ENCODE measurements at places on chromosomes 6 and 20.
A peak's percentile ranks its signal among the peaks of the same experiment; 100 is the strongest.

DNA sequence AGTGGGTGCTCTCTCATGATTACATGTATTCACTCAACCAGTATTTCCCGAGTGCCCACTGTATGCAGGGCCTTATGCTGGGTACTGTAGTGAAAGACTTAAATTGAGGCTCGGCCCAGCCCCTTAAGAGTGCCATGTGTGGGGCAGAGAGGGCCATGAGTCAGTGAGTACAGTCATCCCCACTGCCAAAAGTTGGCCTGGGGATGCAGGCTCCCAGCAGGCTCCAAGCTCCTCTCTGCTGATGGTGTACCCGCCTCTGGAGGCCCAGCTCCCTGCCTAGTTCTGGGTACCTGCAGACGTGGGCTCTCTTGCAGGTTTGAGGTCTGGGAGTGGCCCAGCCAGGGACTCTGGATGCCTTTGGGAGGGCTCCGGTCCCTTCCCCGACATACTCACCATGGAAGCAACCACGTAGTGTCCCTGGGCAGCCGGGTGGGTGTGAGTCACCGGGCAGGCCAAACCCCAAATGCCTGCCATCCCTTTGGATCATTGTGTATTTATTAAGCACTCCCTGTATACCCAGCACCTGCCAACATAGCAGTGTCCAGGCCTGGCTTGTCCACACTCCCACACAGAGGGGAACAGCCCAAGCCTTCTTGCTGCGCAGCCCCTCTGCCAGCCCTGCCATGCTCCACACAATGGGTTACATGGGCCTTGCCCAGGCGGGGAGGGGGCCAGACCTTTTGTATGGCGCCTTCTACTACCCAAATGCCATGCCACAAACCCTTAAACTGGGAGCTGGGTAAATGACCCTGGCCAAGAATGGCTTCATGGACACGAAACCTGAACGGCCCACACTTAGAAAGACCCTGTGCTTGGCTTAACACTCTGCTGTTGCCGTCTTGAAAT is 153.6 kb downstream of the VEGFA start:
- no peak for DNase-seq

DNA sequence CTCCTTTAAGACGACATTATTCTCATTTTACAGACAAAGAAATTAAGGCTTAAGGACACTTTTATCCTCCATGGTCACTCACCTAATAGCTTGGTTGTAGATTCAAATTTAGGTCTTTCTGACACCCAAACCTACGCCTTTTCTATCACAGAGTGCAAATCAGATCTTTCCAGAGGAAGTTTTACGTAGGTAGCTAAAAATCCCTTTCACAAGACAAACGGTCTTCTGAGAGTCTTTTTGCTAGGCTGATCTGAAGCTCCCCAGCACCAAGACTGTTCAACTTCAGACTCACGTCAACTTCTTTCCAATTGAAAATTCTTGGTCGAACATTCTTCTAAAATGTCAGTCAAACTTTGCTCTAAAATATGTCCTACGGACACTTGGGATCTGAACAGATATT is 46.5 kb downstream of the BLOC1S5 start:
- no peak for DNase-seq

GRCh38 chr20:50186151-50186885 is 4.3 kb upstream of the CEBPB start:
- peak; percentile 84 for DNase-seq

GRCh38 chr20:61331543-61331942 is 79.5 kb downstream of the CDH4 start:
- no peak for DNase-seq

GRCh38 chr6:40504274-40504673 is 82.9 kb downstream of the LRFN2 start:
- DNase-seq = no peak

DNA sequence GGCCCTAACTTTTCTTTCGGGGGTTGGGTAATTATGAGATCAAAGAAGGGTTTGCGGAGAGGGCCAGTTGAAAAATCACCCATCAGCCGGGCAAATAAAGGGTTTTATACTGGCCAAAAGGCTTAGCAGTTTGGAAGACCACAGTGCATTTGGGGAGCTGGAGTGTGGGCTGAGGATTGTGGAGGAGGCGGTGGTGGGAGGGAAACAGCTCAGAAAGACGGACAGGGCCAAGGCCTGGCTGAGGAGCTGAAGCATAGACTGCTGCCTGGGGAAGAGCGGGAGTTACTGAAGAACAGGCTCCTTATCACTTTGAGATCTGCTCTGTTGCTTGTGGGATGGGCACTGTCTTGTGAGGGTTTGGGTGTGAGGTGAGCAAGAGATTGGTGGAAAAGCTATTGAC is 144.2 kb downstream of the CARMIL1 start:
- no peak for DNase-seq

DNA sequence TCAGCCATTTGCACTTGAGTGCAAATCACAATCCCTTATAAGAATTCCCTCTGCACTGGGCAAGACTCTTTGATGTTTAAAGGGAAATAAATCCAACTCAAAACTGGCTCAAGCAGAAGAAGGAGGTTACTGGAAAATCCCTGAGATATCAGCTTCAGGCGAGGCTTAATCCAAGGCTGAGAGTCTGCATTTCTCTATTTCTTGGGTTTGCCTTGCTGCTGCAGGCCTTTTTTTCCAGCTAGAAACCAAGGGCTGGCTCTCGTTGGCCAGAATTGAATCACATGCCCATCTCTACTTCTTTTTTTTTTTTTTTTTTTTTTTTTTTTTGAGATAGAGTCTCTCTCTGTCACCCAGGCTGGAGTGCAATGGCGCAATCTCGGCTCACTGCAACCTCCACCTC is 11.7 kb downstream of the HCK start:
- no peak for DNase-seq

DNA sequence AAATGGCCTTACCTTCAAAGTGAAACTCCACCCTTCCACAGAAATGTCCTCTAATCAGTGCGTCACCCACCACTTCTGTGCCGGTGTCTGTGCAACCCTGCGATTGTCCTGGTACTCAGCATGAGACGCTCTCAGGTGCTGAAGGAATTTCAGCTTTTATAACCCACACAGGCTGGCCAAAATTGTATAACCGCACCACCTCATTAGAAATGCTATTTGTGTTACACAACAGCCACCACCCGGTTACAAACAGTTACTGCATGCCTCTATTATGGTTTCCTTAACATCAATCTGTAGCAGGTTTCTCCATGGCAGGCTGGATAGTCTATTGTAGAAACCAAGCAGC is 51.5 kb downstream of the SLC23A2 start:
- peak; percentile 40 for DNase-seq

DNA sequence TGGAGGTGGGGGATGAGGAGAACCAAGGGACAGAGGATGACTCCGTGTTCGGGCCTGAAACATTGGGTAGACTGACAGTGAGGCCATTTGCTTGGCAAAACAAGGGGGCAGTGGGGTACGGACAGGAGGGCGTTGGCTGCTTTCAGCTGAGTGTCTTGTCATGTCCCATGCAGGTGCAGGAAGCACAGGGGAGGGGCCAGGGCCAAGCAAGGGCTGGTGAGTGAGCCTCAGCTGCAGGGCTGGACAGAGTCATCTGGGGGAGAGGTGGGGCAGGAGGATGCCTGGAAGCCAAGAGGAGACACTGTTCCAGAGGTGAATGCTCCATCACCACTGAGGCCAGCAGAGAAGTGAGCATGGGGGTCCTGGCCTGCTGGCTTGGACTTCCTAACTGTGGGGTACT is 78.4 kb downstream of the ERMARD start:
- no peak for DNase-seq

- no peak for DNase-seq
Observed at GRCh38 chr20:39756828-39757227, 794.7 kb downstream of the DHX35 start.

DNA sequence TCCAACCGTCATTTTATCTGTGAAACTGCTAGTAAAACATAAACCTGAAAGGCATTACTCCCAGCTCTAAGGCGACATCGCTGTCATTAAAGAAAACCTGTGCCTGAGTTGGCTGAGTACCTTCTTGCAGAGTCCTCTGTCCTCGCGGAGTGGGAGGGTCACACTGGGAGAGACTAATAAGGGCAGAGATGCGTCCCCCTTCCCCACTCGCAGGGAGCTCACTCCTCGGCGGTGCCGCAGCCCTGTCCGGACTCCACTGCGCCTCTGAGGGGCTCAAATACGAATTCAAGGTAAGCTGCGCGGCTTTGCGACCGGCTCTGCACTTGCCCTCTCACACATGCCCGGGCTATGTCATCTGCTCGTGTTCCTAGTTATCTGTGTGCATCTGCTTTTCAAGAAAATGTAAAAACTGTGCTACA is at the start of gene COL19A1:
Gene COL19A1, plus strand, starts transcription at position 206 of the 419 bp plus-strand sequence. CDS start 13,012 bp downstream, outside the sequence.
- peak; percentile 61 for DNase-seq

GRCh38 chr6:41684311-41685180 is 46.3 kb downstream of the MDFI start:
- DNase-seq = no peak

- no peak for DNase-seq
Observed at GRCh38 chr6:162821102-162821501, 93.3 kb downstream of the PACRG start.

GRCh38 chr6:158409451-158409850 is 97.2 kb downstream of the TULP4 start:
- DNase-seq = no peak

- DNase-seq = no peak
Observed at GRCh38 chr6:43445576-43445975, 9.8 kb downstream of the DLK2 start.

- no peak for DNase-seq
Observed at GRCh38 chr20:40766790-40767614, 78.0 kb upstream of the MAFB start.

DNA sequence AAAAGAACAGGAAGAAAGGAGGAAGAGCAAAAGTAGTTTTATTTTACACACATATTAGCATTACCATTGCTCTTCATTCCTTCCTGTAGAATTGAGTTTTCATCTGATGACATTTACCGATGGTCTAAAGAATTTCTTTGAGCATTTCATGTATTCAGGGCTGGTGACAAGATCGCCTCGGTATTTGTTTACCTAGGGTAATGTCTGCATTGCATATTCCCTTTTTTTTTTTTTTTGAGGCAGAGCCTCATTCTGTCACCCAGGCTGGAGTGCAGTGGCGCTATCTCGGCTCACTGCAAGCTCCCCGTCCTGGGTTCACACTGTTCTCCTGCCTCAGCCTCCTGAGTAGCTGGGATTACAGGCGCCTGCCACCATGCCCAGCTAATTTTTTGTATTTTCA is 19.3 kb downstream of the RAB22A start:
- no peak for DNase-seq

DNA sequence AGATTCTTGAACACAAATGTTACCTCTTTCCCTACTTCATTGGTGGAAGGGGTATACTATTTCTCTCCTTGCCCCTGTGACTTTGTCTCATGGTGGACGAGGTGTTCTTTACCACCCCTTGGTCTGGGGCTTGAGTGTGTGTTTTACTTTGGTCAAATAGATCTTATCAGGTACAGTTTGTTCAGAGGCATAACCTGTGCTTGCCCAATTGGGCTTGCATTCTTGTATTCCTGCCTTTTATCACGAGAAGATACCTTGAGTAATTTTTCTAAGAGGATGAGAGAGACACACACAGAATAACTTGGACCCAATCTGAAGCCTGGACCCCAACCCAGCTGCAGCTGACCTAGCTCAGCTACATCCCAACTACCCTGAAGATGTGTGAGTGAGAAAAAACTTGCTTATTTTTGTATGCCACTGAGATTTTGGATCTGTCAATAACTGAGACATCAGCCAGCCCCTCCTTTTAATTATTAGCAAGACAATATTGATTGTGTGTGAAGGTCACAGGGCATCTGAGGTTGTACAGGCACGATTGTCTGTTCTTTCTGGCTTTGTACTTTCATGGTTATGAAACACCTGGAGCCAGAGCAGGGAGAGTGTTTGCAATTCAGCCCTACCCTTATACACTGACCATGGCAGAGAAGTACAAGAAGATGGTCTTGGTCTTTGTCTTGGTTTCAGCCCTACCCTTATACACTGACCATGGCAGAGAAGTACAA is 204.7 kb upstream of the SLC35B3 start:
- DNase-seq = no peak

DNA sequence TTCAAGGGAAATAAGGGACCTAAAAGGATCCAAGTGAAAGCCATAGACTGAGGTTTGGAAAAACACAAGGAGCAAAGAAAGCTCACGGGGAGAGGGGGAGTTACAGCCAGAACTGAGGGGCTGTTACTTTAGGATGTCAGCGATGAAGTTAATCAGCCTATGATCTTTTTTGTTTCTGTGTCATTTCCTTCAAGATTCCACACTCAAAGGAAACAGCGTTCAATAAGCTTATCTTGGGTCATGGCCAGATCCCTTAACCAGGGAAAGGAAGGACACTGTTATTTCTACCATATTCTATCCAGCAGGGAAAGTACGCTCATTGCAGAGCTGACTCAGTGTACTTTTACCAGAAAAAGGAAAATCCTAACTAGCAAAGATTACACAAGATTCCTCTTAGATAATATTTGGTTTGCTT is 132.8 kb downstream of the PFDN4 start:
- no peak for DNase-seq

- no peak for DNase-seq
Observed at GRCh38 chr20:58880441-58880840, 27.9 kb downstream of the GNAS start.

- no peak for DNase-seq
Observed at GRCh38 chr20:41175727-41176330, 38.5 kb downstream of the PLCG1 start.

- DNase-seq = no peak
Observed at GRCh38 chr6:78910591-78911171, 43.3 kb downstream of the IRAK1BP1 start.

DNA sequence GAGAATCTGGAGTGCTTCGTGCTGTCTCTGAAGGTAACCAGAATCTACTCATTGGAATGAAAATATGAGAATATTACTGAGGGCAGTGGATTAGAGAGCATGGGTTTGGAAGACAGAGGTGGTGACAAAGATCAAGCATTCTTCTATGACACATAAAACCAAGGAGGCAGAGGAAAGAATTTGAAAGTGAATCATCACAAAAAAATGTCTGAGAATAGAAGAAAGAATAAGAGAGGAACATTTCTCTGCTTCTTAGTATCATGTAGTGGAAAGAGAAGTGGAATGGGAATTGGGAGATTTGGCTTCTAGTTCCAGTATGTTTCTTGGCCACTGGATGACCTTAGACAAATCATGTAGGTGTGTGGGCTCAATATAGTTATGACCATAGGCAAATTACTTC is 474.0 kb downstream of the TFAP2B start:
- DNase-seq = no peak

DNA sequence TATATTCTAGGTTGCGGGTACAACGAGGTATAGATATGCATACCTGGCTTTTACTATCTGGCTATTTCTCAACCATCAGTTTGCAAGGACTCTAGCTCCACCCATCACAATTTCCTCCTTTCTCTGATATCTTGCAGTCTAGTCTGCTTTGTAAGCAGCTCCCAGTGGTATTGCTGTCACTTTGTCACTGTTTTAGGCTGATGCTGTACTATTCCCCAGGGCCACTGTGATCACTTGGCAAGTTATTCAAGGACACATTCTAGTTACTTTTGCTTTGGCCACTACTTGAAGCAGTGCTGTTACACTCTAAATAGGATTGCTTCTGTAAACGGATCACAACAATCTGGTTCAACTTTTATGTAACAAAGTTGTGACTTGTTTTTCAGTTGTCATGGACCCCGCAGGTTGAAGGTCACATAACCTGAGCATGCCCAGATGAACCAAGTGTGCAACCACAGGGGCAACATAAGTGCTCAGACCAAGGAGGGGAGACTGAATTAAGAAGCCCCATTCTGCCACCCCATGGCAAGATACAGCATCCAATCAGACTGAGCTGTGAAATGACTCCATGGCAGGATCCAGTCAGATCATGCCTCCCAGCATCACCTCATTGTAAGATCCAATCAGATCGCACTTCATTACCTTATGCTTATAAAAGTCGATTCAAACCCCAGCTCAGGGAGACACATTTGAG is 588.4 kb upstream of the CITED2 start:
- DNase-seq = no peak

Data from CD4-positive, alpha-beta T cell treated with Interleukin-4 for 1 hour (primary cell).